ENCODE measurements at places on chromosomes 6 and 20.

DNA sequence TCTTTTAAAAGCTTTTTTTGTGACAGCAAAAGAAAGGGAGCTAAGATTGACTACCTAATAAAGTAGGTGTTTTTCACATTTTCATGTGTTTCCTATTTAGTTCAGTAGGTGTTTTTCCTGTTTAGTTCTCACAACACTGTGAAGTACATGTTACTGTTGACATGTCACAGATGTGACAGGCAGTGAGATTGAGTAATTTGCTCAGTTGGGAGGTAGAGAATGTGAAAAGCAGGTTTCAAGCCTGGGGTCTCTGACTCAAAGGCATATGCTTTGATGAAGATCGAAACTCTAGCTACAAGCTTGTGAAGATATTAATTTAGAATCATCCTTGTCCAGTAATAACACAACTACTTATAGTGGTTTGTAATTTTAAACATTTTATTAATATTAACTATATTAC lies 43.1 kb downstream of the SLX4IP start:
- DNase-seq: no peak

DNA sequence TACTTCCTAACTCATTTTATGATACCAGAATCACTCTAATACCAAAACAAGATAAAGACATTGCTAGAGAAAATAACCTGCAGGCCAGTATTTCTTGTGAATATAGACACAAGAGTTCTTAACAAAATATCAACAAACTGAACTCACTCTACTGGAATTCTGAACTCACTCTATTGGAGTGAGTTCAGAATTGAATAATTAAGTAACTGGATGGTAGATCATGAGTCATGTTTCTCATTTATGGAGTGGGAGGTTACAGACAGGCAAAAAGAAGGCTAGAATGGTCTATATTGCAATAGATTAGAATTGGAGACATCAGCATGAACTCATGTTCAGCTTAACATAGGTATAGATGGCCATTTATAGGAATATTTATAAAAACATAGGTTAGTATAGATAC lies 26.6 kb upstream of the C6orf58 start:
- DNase-seq: peak; percentile 31

DNA sequence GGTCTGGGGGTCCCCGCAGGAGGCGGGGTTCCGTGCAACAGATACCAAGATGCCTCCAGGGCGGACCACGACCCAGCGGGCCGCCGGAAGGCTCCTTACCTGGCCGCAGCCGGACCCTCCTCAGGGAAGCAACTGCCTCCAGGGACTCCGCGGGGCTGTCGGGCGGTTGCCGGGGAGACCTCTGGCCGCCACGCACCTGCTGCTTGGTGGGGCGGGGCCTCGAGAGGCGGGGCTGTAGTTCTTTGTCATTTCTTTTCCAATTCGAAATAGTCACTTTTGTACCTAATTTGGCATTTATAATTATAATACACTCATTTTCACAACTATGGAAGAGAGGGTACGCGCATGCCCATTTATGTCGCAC lies 647 bp downstream of the AK9 start:
- DNase-seq: no peak

GRCh38 chr6:139378882-139379341 lies 4.5 kb upstream of the CITED2 start:
- no peak for DNase-seq

- DNase-seq: no peak
Measured at GRCh38 chr20:37299718-37300528, 10.5 kb downstream of the MANBAL start.

DNA sequence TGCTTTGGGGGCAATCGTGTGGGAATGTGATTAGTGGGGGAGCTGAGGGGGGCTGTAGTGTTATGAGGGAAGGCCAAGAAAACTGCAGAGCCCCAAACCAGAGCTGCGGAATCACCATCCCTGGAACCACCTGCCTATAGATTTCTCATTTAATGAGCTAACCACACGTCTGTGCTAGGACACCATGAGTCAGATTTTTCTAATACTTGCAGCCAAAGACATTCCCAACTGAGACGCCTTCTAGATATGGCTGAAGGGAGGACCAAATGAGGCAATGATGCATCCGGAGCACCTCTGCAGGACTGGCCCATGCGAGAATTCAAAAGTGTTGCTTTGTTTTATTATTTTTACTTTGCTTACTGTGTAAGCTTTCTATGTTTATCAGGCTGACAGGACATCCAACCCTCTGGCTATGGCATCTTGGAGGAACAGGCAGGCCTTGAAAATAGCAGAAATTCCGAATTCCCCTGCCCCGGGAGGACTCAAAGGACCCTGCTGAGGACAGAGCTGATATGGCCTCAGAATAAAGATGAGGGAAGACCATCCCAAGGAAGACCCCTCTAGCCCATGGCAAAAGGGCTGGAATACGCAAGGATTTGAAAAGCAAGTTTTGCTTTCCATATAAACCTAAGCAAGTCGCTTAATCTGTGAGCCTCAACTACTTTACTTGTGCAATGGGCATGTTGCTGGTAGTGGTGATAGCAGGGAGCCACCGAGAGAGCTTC lies 3.1 kb upstream of the PTGIS start:
- no peak for DNase-seq

GRCh38 chr6:7439228-7439627 lies 49.6 kb downstream of the RIOK1 start:
- no peak for DNase-seq

GRCh38 chr6:91720324-91720723 lies 1133.5 kb upstream of the MAP3K7 start:
- no peak for DNase-seq

DNA sequence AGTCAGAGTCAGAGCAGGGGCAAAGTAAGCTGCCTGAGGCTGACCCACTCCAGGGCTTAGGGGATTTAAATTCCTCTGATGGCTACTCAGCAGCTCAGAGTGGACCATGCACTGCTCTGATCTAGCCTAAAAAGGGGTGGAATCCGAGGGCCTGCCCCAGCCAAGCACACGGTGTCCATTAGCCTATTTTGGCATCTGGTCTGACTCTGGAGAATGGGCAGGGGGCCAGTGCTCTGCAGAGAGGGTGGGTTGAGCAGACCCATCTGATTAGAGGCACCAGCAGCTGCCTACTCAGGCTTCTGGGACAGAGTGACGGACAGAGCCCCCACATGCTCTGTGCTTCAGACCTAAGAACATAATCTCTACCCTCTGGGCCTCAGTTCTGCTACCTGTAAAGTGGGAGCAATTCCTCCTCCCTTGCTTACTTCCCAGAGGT lies 25.9 kb upstream of the TGM2 start:
- no peak for DNase-seq

- no peak for DNase-seq
Measured at GRCh38 chr6:105301072-105301503, 101.8 kb downstream of the PREP start.

DNA sequence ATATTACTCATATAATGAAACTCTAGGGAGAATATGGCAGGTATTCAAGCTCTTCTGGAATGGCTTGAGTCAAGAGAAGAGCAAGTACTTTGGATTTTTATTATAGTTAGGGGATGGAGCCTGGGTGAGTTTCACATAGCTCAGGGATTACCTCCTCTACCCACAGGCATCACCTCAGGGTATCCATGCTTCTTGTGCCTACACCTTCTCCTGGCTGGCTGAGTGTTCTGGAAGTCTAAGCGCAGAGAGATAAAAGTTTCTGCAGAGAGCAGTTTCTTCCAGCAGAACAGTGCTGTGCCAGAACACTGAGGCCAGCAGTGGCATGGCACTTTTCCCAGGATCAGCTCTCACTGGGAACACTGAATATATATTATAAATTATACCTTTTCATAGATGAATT lies 199.7 kb upstream of the KCNQ5 start:
- peak; percentile 29 for DNase-seq

DNA sequence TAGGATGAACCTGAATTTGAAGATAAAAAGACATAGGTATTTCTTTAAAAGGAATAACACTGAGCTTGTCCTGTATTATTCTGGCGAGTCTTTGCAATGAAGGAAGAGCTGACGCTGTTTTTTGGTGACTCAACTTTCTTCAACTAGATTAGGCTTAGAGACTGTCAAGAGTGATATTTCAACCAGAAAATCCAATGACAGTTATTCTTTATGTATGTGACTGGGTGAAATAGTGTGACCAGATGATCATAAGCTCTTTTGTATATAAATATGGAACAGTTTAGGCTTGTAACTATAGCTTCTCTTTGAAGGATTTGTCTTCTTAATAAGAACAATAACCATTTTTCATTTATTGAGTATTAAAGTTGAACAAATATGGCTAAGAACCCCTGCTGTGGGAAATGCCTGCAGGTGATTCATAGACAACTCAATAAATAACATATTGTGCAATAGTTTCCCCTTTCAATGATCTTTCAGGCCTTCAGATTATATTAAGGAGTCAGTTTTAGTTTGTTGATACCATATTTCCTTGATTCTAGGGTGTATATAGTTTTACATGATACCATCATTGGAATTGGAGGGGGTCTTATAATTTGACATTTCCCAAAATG lies 265.6 kb upstream of the JAG1 start:
- no peak for DNase-seq

GRCh38 chr6:30891450-30891723 lies 7.1 kb downstream of the DDR1 start:
- DNase-seq: no peak

All from AG09309 (cell line).